ENCODE measurements at places on chromosomes 12 and 14.

DNA sequence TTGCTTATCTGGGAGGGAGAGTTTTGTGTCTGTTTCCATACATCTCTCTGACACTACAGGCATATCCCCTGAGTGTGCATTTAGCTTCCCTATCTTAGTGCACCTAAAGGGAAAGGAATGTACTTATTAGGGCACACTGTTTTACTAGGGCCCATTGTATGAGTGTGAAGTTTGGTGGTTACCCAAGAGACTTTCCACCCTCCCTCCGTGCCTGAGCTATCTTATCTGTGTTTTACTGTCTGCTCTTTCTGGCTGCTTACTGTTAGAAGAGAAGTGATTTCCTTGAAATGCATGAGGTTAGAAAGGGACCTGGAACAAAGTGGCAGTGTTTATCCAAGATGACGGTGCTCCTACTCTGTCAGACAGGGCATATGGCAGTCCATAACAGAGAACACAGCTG is 8.5 kb upstream of the SVOP start:
- DNase-seq: no peak

DNA sequence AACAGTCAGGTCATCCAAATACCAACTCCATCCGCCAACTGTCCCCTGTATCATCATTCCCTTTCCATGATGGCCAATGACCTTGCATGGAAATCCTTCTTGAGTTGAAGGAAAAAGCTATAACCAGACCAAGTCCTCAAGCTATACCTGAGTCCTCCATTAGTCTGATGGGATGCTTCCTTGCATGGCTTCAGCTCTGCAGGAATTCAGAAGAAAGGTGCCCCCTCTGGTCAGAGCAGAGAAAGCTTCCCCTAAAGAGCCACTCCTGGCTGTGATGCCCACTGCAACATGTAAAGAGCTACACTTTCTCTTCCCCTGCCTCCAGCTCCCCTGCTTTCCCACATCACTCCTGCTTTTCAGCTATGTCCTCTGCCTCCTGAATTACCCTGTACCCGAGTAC is 43.1 kb upstream of the FKBP4 start:
- DNase-seq: no peak

GRCh38 chr12:34526946-34527345 is 504.6 kb downstream of the ALG10 start:
- DNase-seq: peak; percentile 13

DNA sequence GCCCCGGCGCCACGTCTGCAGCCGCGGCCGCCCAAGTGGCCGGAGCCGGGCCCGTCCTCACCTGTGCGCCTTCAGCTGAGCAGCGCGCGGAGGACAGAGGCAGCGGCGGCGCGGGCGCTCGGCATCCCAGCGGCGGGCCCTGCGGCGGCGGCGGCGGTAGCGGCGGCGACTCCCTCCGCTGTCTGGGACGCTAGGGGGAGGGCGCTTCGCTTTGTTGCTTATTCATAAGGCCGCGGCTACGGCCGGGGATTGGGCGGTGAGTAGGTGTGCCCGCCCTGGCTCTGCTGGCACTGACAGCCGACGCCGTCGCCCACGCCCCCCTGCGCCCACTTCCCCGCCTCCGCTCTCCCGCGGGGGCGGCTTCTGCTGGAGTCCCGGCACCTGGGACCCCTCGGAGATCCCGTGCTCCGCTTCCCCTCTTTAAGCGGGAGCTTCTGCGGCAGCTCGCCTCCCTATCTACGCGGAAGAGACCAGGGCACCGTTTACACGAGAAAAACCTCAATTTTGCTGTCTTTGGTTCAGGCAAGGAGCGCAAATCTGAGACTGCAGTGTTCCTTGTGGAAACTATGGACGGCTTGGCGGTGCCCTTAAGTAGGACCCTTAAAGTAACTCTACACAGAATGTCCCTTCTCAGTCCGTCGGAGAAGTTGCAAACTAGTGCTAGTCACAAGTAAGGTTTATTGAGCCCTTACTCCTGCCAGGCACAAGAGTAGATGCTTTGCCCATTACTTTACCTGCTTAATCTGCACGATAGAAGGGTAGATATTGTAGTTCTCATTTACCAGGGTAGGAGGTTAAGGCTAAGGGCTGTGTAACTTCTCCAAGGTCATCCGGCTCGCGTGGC is at the start of gene ARMH4:
TSS of gene ARMH4 (minus strand) at position 200 of the 844 bp plus-strand sequence. CDS start 12,855 bp downstream, outside the sequence.
- DNase-seq: no peak

GRCh38 chr14:68622856-68623255 is 170.0 kb downstream of the ZFP36L1 start:
- DNase-seq: no peak

DNA sequence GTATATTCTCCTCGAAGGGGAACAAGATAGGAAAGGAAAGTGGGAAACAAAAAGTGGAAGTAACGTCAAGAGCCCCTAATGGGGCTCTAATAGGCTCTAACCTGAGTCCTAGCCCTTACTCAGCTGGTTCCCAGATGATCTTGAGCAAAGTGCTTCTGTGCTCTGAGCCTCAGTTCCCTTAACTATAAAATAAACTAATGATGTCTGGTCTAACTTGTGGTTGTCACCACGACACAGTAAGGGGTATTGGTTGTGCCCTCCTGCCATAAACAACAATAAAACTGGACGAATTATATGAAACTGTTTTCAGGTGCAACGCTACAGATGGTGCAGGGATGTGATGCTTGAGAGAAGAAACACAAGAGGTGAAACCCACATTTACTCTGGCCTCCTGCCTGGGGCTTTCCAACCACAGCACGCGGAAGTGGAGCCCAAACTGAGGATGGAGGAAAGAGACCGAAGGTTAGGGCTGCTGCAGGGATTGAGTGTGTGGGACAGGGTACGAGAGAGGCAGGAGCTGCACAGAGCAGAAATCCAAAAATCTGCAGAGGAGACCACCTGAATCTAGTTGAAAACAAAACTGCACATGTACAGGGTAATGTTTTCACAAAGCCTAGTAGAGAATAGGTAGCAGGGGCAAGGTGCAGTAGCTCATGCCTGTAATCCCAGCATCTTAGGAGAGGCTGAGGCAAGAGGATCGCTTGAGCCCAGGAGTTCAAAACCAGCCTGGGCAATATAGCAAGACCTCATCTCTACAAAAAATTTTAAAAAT is 45.6 kb upstream of the BCL2L14 start:
- DNase-seq: no peak

GRCh38 chr12:113194971-113195391 is 9.5 kb downstream of the RITA1 start:
- DNase-seq: no peak

DNA sequence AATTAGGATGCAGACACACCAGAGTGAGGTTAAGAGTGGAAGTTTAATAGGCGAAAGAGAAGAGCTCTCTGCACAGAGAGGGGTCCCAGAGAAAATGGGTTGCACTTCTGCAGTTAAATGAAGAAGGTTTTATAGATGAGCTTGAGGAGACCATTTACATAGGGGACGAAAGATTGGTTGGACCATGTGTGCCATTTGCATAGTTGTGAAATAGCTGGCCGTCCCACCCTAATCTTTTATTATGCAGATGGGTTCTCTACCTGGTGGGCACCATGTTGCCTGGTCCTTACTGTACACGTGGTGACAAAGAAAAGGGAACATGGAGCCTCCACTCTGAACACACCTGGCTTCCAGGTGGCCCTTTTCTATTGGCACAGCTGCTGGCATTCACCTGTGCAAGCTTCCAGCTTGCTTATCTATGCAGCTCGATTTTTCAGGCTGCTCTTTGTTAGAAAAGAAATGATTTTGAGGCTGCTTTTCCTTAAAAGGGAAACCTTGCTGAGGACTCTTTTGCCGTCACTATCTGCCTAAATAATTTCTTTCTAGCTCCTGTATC is 67.1 kb upstream of the SRSF5 start:
- DNase-seq: no peak

- no peak for DNase-seq
These were observed 242.5 kb downstream of the FBXL14 start for GRCh38 chr12:1351926-1352325.

GRCh38 chr12:116310082-116310481 is 32.6 kb upstream of the MED13L start:
- no peak for DNase-seq

- no peak for DNase-seq
These were observed 8.6 kb upstream of the GPR68 start for GRCh38 chr14:91252871-91253794.
